G401 (cell line): ENCODE measurements at places on chromosomes 3 and 15. TPM values are rescaled to one million over a fixed set of nuclear protein-coding genes. Genes with fewer than 3 reads are reported as not detected.

- DNase-seq: no peak
Observed at GRCh38 chr3:17632401-17633100, 109.9 kb downstream of the TBC1D5 start.

- no peak for DNase-seq
Observed at GRCh38 chr3:4021162-4021561, 221.9 kb downstream of the LRRN1 start.

GRCh38 chr15:65857718-65858402 is 11.4 kb upstream of the RAB11A start:
- DNase-seq: no peak

GRCh38 chr3:33372218-33373081 is 67.8 kb downstream of the UBP1 start:
- DNase-seq: peak; percentile 70

DNA sequence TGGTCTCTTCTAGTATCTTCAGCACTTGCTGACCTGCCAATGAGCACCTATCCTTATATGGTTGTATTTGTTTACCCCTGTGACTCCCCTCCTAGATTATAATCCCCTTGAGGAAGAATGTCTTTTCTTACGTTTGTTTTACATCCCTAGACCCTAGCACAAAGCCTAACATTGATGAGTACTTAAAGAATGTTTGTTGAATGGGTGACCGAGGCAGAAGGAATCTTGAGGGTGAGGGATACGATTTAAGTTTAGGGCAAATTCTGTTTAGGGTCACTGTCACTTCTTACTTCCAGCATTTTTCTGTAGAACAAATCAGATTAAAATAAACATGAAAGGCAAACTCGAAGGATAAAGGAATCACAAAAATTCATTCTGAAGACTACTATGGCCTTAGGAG is 80.9 kb upstream of the FAM98B start:
- DNase-seq: no peak

DNA sequence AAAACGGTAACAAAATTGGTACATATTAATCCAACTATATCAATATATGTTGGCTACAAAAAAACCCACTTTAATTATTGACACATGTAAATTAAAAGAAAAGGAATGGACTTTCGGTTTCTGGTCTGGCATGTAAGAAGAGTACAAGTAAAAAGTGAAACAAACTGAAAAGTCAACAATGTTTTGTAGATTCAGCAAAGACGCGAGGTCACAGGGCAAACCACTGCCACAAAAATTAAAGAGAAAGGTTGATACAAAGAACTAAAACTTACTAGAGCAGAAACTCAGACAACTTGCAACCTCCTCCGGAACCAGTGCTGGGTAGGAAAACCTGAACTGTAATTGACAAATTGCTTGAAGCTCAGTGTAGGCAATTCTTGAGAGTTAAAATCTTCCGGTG is 110.6 kb upstream of the ARPP21 start:
- no peak for DNase-seq

GRCh38 chr3:161395115-161396012 is 24.0 kb upstream of the SPTSSB start:
- DNase-seq: no peak

GRCh38 chr3:8746780-8747345 is 13.3 kb downstream of the CAV3 start:
- DNase-seq: no peak

DNA sequence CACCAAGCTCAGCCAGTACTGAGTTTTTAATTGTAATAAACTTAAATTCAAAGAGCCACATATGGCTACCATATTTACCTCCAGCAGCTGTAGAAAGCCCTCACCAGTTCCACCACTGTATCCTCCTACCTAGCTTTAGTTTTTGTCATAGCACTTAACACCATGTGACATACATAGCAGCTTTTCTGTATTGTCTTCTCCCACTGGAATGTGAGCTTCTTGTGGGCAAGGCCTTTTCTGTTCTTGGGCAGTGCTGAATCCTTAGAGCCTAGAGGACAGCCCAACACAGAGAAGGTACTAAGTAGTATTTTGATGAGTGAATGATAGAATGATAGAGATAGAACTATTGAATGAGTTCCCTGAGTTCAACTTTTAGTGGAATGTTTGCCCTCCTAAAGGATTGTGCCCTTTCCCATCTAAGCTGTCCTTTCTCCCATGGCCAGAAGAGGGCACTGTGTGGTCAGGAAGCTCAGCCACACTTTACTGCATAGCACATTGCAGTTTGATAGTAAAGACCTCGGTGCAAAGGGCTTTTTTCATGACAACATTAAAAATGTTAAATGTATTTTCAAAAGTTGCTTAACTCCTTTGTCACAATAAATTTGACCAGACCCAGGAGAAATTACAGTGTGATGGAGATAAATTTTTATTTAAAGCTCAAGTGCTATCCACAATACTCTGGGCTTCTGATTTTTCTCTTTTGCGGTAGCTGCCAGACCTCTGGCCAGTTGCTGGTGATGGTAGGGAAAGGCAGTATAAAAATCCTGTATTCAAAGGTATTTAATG is 115.8 kb downstream of the GHSR start:
- peak; percentile 78 for DNase-seq

GRCh38 chr15:27977696-27978095 is 121.4 kb downstream of the OCA2 start:
- DNase-seq: peak; percentile 57

GRCh38 chr15:36080759-36081158 is 498.7 kb upstream of the CDIN1 start:
- no peak for DNase-seq

DNA sequence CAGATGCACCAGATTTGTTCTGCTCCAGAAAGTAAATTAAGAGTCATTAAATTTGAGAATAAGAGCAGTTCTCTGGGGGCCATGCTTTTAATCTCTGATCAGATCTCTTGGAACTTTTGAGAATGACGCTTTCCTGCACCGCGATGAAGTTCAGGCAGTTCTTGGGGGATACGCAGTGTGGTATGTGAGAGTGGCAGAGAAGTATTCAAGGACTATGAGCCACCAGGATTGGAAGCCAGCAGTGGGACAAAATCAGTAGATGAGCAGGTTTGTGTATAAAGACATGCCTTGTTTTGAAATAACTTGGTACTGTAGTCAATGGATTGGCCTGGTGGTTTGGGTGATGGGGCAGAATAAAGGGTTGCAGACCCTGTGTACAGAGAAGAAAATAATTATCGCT is 483.6 kb downstream of the ERC2 start:
- no peak for DNase-seq

RBP2 gene
- total RNA-seq: not detected in 2 replicates

ACP3 gene
- not detected in 2 replicates for total RNA-seq

GOLGA8Q gene
- not detected in 2 replicates for total RNA-seq

PYGO1 gene
- 15.3 and 24.7 TPM in 2 replicates for total RNA-seq

ADGRG7 gene
- not detected in 2 replicates for total RNA-seq

LRRC34 gene
- total RNA-seq: not detected in 2 replicates

CCDC54 gene
- not detected in 2 replicates for total RNA-seq

PML gene
- total RNA-seq: 5.8 and 8.7 TPM in 2 replicates
